ENCODE measurements at places on chromosomes 12 and 14.

DNA sequence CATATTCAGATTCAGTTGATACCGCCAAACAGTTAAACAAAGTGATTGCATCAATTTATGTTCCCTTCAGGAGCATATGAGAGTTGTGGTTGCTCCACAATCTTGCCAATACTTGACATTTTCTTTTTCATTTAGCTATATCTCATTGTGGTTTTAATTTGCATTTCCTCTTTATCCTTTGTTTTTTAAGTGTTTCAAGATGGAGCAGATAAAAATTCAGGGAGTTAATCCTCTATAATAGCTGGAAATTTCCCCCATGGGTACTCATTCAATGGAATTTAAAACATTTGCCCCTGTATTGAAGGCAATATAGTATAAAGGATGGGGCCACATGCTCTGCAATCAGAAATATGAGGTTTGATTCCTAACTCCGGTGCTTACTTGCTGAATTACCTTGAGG lies 1.1 kb upstream of the EXD2 start:
- no peak for DNase-seq

GRCh38 chr12:105476616-105477015 lies 146.1 kb downstream of the C12orf75 start:
- no peak for DNase-seq

DNA sequence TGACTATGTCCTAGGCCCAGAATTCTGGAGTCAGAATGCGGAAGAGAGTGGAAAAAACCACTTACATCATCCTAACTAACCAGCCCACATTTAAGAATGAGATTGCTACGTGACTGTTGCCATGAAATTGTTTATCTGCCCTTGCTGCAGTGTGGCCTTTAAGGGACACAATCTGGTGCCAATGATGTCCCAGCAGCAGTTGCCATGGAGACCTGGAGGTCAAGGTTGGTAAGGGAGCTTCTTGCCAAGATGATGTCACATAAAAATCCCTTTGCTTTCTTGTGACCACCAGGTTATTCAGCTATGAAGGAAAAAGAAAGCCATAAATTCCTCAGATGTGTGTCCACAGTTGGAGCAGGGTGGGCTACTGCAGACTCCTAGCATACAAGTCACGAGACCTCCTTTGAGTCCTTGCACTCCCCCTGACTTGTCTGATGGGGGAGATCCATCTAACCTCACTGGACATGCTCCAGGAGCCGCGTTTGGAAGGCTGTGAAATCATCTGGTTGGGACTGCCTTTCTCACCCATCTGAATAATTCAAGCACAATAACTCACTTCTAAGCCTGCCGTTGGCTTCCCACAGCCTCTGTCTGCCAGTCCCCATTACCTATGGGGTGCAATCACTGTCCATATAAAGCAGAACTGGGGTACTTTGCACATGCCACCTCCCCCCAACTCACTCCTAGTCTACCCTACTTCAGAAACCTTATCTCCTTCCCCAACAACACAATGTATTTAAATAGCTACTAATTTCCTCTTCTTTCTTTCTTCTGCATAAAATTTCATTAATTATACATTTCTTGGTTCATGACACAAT lies 165.6 kb downstream of the ZFP36L1 start:
- no peak for DNase-seq

DNA sequence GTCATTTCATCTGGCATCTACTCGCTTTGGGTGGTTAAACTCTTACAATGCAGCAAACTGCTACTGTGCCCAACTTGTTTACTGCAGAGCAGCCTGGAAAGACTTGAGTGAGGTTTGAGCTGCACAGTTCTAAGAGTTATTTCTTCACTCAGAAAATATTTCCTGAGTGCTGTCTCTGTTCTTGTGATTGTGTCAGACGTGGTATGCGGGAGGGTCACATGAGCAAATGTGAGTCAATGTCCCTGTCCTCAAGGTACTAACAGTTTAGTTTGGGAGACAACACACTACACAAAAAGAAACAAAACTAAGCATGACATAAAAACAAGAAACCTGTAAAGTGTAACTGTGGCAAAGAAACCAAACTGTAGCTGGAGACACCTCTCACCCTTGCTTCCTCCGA lies 32.4 kb downstream of the FLVCR2 start:
- DNase-seq: no peak

- DNase-seq: no peak
These were observed 20.6 kb downstream of the ATF1 start for GRCh38 chr12:50784501-50784900.

- no peak for DNase-seq
These were observed 58.8 kb downstream of the TRMT5 start for GRCh38 chr14:60922050-60922449.

DNA sequence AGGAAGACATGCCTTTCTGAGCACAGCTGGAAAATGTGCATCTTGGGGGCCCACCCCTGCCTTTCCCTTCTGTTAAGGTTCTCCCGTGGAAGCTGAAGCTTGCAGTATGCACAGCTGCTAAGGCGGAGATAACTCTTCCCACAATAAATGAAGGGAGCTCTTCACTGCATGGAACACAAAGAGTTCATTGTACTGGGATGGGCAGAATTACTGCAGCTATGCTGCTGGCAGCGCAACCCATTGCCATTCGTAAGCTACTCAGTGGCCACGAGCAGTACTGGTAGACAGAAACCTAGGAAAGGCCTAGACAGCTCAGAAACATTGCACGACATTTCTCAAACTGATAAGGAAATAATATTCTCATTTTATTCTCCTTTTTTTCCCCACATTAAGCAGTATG lies 310.2 kb downstream of the MDGA2 start:
- no peak for DNase-seq

Data from NCI-H1694 (cell line).